AG20443 (cell line): ENCODE measurements at places on chromosomes 3 and 15.
A peak's percentile ranks its signal among the peaks of the same experiment; 100 is the strongest.

DNA sequence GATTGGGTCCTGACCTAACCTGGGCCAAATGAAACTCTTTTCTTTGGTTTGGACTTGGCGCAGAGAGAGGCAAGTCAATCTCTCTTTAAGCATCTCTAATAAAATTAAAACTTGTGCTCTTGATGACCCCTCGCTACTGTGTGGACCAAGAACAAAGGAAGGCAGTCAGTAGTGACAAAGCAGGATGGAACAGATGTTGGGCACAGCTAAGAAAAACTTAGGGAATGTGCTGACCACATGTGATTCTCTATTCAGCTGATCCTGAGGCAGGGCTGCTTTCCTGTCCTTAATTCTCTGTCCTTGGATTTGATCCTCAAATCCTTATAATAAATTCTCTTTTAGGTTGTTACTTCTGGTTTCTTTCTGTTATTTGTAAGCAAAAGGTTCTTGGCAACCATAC is 259.9 kb downstream of the ZIC1 start:
- DNase-seq = peak; percentile 27

GRCh38 chr3:79769229-79769628 is 1.4 kb upstream of the ROBO1 start:
- DNase-seq = no peak

DNA sequence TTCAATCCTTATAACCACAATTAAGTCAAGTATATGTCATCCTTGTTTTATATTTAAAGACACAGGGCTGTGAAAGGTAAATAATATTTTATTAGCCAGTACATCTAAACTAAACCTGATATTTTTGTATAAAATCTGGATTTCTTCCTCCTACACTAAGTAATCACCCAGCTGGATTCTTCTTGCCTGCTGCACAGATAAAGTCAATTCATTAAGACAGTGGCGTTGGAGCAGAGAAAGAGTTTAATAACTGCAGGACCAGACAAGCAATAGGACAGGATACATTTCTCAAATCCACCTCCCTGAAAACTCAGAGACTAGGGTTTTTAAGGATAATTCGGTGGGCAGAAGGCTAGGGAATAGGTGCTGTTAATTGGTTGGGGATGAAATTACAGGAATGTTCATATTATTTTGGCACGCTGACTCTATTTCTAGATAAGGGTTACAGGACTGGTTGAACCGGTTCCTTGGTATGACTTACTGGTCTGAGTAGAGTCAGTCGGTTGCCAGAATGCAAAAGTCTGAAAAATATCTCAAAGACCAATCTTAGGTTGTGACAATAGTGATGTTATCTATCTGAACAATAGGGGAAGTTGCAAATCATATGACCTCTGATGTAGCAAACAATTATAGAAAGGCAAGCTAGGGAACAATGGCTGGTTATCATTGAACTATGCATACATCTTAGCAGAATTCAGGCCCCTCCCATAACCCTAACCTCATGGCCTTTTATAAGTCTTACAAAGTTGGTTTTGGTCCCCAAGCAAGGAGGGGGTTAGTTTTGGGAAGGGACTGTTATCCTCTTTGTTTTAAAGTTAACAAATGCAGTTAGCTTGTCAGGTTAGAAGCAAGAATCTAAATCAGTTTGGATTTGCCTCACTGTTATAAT is 244.8 kb downstream of the ALCAM start:
- no peak for DNase-seq

DNA sequence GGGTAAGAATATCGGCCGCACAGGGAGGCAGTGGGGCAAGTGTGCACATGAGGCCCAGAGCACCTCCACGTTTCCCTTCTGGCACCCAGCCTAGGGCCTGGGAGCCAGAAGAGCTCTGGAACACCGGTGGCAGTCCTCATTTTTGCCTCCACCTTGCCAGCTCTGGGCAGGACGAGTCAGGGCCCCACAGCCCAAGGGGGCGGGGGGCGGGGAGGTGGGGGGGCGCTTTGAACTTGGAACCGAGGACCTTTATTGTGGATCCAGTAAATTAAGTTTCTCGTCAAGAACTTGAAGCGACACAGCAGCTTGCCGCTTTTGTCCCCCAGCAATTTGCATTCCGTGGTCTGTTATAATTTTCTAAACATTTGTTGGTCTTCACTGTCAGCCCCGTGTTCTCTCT is 66.8 kb downstream of the SLC6A11 start:
- DNase-seq = no peak

GRCh38 chr3:120608506-120608905 is 12.4 kb downstream of the NDUFB4 start:
- no peak for DNase-seq

DNA sequence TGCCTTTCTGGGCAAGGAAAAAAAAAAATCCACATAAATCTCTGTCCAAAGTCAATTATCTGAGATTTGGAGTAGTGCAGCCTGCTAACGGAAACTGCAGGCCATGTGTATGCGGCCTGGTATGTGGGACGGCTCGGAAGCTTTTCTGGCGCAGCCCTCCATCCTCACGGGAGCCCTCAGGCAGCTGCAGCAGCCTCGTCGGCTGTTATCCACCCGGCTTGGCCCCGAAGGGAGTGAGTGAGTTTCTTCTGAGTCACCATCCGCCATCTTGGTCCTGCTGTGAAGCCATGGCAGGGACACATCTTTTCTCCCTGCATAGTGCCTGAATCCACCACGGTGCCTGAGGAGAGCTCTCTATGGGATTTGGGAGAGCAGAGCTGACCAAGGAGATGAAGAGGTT is 62.8 kb downstream of the POLR2M start:
- peak; percentile 94 for DNase-seq

DNA sequence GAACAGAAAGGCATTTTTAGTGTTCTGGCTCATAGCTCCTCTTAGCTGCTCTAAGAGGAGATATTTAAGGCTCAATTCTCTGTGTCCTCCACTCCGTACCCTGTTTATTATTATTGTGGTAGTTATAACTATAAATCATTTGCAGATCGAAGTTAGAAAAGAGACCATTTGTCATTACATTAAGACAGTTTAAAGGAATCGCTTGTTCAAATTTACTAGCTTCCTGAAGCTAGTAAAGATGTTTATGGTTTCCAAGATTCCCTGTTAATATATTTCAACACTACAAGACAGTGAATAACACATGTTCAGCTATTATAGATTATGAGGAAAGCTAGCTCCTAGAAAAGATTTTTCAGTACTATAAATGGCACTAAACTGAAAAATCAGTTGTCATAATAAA is 12.6 kb downstream of the ATXN7 start:
- DNase-seq = no peak

DNA sequence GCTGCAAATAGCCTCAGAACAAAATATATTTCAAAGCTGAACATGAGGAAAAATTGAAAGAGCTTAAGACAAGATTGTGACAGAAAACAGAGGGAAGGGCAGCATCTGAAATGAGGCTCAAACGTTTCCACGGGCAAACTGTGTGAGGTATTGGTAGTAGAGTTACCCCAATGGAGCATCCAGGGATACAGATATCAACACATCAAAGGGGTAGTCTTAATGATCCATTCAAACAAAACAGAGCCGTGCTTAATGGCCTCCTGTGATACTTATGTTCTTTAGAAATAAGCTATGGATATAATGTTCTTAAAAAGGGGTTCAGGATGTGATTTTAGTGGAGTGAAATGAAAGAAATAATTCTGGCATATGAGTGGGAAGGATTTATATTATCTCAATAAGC is 430.3 kb upstream of the PDZRN3 start:
- no peak for DNase-seq

- no peak for DNase-seq
Observed at GRCh38 chr15:35061825-35062737, 23.0 kb downstream of the NANOGP8 start.

DNA sequence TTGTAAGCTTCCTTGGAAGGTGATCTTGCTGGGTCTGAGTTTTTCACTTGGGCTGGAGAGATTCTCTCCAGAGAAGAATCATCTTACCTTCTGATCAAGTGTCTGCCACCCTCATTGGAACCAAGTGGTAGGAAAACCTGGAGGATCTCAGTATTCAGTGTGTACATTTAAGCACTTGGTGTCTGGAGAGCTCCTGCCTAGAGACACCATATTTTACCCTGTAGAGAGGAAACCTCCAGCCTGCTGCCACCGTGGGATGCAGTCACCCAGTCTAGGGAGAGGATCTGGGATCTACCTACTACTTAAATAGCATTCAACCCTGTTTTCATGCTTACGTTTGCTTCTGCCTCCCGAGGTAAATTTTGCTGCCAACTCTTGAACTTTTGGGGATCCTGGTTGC is 274.3 kb downstream of the SV2B start:
- no peak for DNase-seq

DNA sequence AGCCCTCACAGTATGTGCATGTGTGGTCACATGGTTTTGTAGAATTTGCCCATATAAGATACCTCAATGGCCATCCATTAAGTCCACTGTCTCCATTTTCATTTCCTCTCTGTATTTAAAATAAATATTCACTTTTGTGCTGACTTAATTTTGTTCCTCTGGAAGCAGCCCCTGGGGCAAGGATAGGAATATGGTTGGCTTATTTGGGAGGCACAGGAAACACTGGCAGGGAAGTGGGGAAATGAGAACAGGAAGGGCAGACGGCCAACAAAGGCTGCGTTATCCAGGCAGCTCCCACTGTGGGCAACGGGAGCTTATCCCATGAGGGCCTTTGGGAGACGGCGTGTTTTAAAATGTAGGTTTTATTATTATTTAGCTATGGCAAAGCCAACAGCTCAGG is 148.6 kb downstream of the SHQ1 start:
- no peak for DNase-seq

DNA sequence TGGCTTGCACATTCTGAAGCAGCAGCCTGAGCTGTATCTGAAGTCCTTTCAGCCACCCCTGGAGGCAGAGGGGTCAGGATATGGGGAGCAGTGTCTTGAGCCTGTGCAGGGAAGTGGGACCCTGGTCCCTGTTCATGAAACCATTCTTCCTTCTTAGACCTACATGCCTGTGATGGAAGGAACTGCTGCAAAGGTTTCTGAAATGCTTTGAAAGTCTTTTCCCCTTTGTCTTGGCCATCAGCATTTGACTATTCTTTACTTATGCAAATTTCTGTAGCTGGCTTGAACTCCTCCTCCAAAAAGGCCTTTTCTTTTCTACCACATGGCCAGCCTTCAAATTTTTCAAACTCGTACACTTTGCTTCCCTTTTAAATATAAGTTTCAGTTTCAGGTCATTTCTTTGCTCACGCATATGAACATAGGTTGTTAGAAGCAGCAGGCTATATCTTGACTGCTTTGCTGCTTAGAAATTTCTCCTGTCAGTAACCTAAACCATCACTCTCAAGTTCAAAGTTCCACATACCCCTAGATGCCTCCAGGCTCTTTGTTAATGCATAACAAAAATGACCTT is 62.3 kb downstream of the GALK2 start:
- no peak for DNase-seq

GRCh38 chr15:40332113-40332781 is 8.5 kb downstream of the CCDC9B start:
- no peak for DNase-seq
